ENCODE measurements at places on chromosomes 5 and 9. TPM values are rescaled to one million over a fixed set of nuclear protein-coding genes. Genes with fewer than 3 reads are reported as not detected.

The SRD5A1 gene
- 49.1 TPM for total RNA-seq

The SLC36A3 gene
- not detected for total RNA-seq

The PIP5K1B gene
- 7.8 TPM for total RNA-seq

The OLFM1 gene
- total RNA-seq, result 76.7 TPM

The PCDHB11 gene
- total RNA-seq, result 24.1 TPM

The PSAT1 gene
- 27.5 TPM for total RNA-seq

The SOWAHA gene
- total RNA-seq, result 3.1 TPM

The FRMPD1 gene
- total RNA-seq, result 1.3 TPM

The PPP3R2 gene
- total RNA-seq, result 0.63 TPM

The NMUR2 gene
- total RNA-seq, result not detected

The CBY3 gene
- total RNA-seq, result not detected

The GLIPR2 gene
- total RNA-seq, result 4.7 TPM

The BRINP1 gene
- 69.2 TPM for total RNA-seq

The CDH9 gene
- 14.7 TPM for total RNA-seq

The PCDHB10 gene
- 26.3 TPM for total RNA-seq

The HCN1 gene
- total RNA-seq, result 36.6 TPM

The ACOT12 gene
- 5.0 TPM for total RNA-seq

The CD274 gene
- 0.31 TPM for total RNA-seq
